Esophagus squamous epithelium (tissue), 5 donors: ENCODE measurements at places on chromosomes 1 and 21.

DNA sequence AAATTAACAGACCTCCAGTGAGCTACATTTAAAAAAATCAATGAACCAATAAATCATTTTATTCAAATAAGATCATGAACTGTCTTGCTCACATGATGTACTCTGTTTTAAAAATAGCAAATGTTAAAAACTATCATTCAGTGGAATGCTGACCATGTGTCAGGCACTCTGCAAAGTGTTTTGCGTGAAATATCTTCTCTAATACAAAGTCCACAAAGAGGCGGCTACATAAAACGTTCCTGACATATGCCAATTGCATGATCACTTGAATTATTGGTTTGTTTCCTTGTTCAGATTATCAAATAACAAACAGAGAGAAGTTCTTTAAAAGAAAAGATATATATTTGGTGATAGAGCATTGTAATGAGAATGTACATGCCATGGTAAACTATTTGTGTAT is 10.7 kb downstream of the FMO2 start:
- no peak for DNase-seq

DNA sequence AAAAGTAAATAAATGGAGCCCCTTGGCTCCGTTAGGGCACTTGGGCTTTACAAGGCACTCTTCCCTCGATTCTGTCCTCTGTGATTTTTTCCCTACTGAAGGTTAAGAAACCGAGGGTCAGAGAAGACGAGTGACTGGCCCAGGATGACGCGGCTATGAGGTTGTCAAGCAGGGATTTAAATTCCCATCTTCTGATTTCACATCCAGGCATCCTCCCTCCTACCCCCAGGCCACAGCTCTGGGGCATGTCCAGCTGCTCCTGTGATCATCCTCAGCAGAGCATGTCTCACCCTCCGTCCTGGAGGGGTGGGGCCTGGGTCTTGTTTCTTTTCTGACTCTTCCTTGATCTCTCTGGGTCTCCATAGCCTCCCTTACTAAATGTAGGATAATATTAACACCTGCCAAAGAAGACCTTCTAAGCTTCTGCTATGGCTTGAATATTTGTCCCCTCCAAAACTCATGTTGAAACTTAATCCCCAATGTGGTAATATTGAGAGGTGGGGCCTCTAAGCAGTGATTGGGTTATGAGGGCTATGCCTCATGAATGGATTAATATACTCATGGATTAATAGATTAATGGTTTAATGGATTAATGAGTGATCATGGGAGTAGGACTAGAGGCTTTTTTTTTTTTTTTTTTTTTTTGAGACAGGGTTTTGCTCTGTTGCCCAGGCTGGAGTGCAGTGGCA is 4.6 kb downstream of the CRYBG2 start:
- DNase-seq, result no peak

DNA sequence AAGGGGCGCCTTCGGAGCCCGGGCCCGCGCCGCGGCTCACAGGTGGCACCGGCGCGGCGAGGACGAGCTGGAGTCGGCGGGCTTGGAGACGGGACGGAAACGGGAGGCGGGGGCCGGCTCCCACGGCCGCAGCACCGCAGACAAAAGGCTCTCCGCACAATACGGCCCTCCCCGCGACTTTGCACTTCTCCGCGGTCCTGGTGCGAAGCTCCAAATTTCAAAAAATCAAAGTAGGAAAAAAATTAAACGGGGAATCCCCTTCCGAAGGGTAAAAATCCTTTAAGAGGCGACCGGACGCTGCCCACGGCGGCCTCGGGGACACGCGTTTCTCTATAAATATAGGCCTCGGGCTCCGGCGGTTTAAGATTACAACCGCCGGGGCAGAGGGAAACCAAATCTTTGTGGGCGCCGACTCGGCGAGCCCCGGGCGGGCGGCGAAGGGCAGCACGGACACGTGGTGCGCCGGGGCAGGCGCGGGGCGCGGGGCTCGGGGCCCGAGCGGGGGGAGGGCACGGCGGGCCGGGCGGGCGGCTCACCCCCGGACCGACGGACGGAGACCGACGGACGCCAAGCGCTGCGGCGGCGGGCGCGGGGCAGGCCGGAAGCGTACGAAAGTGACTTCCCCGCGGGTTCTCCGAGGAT is 453 bp downstream of the PABPC4 start:
- DNase-seq, result no peak

- DNase-seq, result no peak
These were observed 22.0 kb downstream of the COL6A1 start for GRCh38 chr21:46003575-46004007.

GRCh38 chr1:223837206-223837605 is 8.5 kb downstream of the TP53BP2 start:
- DNase-seq, result no peak

DNA sequence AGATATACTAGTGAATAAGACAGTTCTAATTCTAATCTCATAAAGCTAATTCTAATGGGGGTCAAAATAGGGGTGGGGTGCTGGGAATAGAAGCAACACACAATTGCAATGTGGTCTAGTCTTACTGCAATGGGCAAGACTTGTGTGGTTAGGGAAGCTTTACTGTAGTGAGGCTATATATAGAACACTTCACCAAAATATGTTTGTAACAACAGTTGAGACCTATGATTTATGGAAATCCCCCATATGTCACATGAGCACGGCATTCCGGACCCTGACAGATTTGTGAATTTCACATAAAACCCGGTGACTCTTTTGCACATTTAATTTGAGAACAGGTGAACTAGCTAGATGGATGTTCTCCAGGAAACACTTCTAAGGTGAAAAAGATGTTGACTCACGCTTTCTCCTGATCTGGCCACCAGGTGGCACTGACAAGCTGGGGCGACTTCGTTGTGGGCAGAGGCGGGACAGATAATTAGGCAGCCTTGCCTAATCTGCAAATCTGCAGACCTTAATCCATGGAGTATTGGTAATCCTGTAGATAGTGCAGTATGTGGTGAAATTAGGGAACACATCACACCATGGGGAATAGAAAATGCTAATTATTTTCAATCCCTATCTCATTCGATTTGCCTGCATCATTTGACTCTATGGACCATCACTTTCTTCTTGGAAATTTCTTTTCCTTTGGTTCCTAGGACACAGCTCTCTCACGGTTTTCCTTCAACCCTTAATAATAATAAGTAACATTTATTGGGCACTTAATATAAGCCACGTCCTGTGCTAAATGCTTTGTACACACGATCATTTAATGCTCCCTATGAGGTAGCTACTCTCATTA is 37.7 kb downstream of the KIAA0040 start:
- DNase-seq, result no peak

- DNase-seq, result no peak
These were observed 18.6 kb downstream of the PTTG1IP start for GRCh38 chr21:44854664-44855446.

DNA sequence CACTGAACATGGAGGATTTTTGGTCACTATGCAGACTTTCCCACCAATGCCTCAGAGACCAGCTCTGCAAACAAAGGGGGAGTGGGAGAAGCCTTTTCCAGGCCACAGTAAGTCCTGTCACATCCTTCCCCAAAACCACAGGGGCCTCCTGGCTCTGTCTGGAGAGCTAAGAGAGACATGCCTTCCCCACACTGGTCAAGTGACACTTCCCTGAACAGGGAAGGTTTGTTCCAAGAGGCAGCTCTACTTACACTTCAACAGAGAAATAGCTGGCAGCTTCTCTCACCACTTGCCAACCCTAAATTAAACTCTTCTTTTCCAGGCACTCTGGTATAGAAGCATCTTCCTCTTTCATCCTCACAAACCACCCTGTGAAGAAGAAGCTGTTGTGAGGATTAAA is 39.7 kb downstream of the EDN2 start:
- DNase-seq, result no peak

DNA sequence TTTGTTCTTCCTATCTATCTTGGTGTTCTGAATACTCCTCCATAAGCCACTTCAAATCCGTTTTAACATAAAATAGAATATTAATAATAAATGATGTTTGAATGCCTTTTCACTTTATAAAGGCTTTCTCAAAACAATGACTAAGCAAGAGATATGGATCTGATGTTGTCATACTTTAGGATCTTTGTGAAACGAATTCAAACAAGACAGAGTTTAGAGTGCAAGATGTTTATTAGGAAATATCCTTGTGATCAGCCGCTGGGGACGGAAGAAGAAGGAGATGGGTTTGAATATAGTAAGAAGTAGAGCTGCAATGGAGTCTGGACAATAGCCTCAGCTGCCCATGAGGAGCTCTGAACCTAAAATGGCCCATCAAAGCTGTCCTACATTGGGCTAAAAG is 351.8 kb downstream of the NEGR1 start:
- DNase-seq, result no peak

- DNase-seq, result no peak
These were observed 90.7 kb downstream of the MRPL37 start for GRCh38 chr1:54290506-54291184.

DNA sequence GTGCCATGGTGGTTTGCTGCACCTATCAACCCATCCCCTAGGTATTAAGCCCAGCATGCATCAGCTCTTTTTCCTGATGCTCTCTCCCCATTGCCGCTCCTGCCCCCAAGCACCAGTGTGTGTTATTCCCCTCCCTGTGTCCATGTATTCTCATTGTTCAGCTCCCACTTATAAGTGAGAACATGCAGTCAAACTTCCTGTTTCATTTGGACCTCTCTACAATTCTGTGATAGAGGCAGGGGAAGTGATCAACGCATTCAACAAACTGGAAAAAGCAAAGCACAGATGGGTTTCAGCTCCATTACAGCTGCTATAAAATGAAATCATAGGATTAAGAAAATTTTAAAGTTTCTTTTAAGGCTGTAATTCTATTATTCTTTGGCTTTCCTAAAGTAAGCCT is 23.3 kb upstream of the CD55 start:
- DNase-seq, result no peak

DNA sequence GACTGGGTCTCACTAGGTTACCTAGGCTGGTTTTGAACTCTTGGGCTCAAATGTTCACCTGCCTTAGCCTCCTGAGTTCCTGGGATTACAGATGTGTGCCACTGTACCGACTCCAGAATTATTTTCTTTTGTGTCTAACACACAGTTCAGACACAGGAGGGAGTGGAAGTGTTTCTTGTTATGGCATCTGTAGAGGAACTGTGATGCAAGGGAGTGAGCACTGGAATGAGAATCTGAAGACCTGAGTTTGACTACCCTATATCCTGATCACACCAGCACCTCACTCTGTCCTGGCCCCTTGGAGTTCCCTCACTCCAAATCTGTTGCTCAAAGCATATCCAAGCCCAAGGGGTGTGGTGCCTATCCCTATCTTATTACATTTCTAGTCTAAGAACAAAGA is 15.2 kb downstream of the OPTC start:
- DNase-seq, result no peak

GRCh38 chr1:178055779-178056471 is 38.0 kb upstream of the RASAL2 start:
- no peak for DNase-seq

DNA sequence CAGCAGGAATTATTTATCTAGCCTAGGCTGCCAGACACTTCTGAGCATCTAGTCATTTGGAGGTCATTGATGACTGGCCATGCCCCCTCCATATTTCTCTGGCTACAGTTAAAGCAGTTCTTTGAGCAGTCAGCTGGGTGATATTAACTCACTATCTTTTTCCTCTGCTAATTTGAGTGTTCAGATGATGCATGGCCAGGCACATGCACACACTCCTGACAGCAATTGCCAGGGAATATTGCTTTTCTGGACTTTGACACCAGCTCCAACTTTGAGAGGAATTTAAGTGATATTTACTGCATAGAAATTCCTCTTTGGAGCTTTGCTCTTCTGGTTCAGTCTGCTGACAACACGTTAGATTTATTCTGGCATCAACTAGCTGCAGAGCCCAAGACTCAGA is 52.6 kb downstream of the CD247 start:
- no peak for DNase-seq
